ENCODE measurements at places on chromosomes 7 and 10. TPM values are rescaled to one million over a fixed set of nuclear protein-coding genes. Genes with fewer than 3 reads are reported as not detected.

DNA sequence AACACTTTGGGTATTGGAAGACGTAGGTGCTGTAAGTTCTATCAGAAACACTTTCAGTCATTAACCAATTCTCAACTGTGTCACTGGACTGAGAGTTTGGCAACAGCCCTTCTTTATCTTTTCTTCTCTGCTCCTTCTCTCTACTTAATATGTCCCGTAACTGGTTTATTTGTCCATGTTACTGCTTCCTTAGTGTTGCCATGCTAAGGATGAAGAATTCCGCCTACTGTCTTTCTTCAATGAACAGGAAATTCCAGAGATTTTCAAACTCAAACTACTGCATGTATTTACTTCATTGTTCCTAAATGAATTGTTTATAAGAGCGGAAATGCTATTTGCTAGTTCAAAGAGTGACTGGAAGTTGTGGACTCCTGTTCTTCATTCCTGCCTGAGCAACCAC is 143.7 kb downstream of the TAX1BP1 start:
- no peak for DNase-seq

NUTM2A gene
- total RNA-seq, result 3.6 TPM

FKBP9 gene
- total RNA-seq, result 137 TPM

DNA sequence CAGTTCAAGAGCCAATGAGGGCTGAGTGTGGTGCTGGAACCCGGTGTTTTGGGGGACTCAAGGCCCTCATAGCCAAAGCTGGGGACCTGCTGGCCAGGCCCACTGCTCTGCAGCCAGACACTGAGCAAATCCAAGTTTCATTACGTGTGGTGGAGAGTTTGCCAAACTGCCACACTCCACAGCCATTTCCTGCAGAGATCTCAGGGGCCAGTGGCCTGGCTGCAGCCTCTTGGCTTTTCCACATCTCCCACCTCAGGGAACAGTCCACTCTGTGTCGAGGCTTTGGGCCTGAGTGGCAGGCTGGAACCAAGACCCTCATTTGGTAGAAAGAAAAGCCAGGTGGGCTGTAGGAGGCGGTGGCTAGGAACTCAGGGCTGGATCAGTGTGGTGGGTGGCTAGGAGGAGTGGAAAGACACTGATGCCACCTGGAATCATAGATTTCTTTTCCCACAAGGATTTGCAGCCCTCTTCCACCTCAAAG is 3.2 kb downstream of the HOXA11 start:
- no peak for DNase-seq

GRCh38 chr7:45682358-45682735 is 108.2 kb downstream of the ADCY1 start:
- DNase-seq, result no peak

DNA sequence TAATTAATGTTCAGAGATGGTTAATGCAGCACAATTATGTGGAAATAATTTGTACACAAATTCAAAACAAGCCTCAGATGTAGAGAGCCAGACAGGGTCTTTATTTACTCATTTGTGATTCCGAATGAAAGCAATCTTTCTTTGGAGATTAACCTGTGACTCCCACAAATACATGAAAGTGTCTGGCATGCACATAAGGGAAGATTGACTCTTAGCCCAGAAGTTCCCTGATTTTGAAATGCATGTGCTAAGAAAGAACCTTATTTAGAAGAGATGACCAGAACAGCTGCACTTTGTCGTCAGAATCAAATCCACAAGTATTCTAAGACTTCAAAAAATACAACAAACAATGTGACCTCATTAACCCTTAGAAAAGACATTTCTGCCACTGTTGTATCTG is 45.1 kb downstream of the RNLS start:
- DNase-seq, result no peak

- no peak for DNase-seq
These were observed 74.7 kb downstream of the MKI67 start for GRCh38 chr10:128051548-128051947.

- no peak for DNase-seq
These were observed 29.6 kb downstream of the PCBD1 start for GRCh38 chr10:70858759-70859158.

SPDYE11 gene
- total RNA-seq, result not detected

GRCh38 chr7:16989811-16990413 is 108.1 kb upstream of the AGR3 start:
- peak; percentile 98 for DNase-seq

GATA3 gene
- total RNA-seq, result 10.4 TPM

DNA sequence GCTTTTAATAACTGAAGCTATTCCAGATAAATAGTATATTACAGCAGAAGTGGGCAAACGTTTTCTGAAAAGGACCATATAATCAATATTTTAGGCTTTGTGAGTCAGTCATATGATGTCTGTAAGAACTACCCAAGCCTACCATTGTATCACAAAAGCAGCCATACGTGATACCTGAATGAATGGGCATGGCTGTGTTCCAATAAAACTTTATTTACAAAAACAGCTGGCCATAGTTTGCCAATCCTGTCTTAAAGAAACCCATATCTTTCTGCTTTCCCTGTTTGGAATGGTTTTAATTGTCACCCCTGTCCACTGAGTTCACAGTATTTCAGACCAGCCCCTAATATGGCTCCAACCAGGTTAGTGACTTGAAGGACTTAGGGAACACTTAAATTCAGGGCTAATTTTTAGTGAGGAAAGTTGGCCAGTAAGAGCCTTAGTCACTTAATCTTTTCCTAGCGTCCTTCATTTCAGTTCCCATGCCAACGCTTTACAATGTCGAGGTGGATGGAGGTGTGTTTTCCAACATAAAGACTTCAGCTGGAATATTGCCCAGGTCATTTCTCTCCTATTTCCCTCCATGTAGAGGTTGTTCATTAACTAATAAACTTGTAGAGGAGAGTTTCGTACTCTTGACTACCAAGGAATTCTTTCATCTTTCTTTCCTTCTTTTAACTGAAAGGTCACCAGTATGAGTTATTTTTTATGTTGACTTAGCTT is 184.5 kb downstream of the TRIL start:
- no peak for DNase-seq

CFAP58 gene
- 1.9 TPM for total RNA-seq

DNA sequence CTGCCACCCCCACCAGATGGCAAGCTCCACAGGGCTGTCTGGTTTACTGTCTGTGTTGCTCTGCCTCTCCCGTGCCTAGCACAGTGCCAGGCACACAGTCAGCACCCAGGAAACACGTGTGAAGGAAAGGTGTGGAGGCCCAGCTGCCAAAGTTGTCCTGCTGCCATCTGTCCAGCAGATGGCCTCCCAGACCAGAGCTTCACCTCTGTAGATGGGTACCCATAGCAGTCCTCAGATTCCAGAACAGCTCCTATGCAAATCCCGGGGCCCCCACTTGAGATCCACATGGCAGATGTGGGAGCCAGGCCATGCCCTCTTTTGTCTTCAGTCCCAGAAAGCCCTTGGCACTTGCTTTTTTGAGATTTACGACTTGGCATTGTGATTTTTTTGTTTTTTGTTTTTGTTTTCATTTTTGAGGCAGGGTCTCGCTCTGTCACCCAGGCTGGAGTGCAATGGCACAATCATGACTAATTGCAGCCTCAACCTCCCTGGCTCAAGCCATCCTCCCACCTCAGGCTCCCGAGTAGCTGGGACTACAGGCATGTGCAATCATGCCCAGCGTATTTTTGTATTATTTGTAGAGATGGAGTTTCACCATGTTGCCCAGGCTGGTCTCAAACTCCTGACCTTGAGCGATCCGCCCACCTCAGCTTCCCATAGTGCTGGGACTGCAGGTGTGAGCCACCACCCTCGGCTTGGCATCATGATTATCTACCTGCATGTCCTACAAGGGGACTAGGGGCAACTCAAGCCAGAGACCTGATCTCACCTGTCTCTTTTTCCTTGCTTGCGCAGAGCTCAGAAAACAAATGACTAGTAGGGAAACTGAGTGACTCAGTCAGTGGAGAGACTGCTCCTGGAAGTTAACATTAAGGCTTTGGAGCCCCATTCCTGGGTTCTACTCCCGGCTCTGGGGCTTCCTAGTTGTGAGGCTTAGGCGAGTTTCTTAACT is 16.9 kb upstream of the PALD1 start:
- DNase-seq, result peak; percentile 20

CACNB2 gene
- total RNA-seq, result 17.4 TPM

- no peak for DNase-seq
These were observed 60.8 kb upstream of the ELN start for GRCh38 chr7:73966941-73967831.

PON1 gene
- 0.87 TPM for total RNA-seq

DNA sequence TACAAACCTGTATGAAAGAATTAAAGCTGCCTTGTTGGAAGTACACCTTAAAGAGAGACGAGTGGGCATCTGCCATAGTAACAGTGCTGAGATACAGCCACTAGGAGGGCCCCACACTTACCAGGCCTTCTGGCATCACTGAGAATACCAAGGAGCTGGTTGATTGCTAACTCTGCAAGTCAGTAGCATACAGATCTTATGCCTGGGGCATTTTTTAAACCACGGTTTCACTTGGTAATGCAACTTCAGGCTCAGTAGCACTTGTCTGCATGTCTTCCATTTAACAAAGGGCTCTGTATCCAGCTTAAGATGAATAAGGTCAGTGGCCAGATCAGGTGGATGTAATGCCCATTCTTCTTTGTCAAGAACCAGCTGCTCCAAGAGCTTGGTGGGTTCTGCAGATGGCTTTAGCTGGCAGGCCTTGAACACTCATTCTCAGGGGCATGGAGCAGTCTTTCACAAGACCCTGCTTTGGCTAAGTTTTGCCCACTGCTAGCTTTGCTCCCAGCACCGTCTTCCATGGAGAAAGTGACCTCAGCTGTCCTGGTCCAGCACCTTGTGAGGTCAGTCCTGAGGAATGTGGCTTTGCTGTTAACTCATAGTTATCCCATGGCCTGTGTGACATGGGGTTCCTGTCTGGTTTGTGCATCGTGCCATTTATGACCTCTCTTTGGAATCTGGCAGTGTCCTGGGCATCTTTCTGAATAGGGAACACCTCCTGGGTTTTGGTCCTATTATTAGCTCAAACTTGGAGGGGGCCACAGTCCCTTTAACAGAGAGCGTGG is 68.1 kb downstream of the BMPER start:
- no peak for DNase-seq

DNA sequence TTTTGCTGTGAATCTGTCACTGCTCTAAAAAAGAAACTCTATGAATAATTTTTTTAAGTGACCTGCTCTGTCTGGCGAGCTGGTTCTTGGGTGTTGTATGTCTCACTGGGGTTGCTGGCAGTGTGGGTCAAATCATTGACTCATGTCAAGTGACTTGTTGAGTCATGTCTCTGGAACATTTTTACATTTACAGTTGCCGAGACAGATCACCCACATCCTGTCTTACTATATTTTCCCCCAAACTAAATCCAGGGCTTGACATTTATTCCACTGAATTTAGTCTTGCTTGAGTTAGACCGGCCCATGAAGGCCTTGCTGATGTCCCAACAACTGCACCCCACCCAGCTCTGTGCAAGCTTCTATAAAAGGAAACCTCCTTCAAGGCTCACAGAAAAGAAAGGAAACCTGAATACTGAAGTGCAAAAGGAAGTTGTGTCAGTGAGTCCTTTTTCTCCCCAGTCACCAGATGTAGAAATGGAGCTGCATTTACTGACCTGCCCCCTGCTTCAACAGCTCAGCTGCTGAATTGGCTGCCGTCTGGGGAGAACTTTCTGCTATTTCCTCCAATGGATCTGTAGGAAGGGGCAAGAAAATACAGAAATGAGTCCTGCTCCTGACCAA is 290.3 kb downstream of the TNS3 start:
- DNase-seq, result no peak

GIMAP8 gene
- 2.5 TPM for total RNA-seq

COL28A1 gene
- total RNA-seq, result 1.8 TPM
